ENCODE measurements at places on chromosomes 2 and 18.

DNA sequence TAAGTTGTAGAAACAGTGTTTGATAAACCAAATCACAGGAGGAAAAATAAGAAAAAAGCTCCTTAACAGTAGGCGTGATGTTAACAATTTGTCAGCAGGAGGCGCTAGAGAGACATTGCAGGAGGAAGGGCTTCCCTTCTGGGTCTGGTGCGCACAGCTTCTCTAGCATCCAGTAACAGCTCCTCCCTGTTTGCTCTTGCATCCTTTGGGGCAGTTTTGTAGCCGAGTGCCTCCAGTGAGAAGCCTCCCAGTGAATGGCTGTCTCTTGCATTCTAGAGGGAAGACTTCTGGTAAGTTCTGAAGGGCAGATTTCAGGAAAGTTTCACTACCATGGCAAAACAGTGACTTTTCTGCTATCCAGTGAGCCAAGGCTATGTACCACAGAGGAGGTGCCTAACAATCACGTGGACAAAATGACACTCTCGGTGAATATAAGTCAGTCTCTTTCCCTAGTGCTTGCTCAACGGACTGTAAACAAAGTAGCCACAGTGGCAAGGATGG, 9.5 kb upstream of the ZNF396 start:
- DNase-seq = peak; percentile 86

- peak; percentile 28 for DNase-seq
Measured at GRCh38 chr2:163370169-163370886, 365.5 kb downstream of the FIGN start.

DNA sequence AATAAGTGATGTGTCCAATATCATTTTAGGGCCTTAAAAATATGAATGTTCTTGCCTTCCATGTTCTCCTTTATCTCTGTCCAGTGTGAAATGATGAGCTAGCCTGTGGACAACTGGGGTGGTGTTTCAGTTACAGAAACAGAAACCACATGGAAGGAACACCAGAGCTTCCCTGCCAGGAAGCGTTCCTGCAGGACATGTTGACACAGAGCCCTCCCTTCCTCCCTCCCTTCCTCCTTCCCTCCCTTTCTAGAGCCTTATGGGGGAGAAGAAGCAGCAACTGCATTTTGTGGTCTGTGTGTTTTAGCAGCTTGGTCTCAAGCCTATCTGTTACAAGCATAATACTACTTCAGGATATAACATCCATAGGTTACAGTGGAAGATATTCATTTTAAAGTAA, 539.7 kb upstream of the NETO1 start:
- peak; percentile 51 for DNase-seq

DNA sequence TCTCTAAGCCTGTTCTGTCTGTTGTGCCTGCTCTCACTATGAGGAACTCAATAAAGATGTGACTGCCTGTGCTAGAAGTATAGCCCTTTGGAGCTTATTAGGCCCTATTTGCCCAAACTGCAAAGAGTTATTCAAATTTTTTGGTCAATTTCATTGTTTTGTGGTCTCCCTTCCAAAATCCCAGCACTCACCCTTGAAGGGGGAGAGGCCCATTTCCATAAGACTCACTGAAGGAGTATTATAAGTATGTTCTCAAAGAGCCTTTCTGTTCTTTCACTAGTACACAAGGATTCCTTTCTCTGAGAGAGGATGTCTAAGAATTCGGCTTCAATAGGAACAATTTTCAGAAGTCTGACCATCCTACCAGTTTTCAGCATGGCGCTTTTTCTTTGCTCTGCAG, 641.9 kb upstream of the REG3G start:
- no peak for DNase-seq

GRCh38 chr18:13241893-13242175, 23.3 kb downstream of the LDLRAD4 start:
- no peak for DNase-seq

DNA sequence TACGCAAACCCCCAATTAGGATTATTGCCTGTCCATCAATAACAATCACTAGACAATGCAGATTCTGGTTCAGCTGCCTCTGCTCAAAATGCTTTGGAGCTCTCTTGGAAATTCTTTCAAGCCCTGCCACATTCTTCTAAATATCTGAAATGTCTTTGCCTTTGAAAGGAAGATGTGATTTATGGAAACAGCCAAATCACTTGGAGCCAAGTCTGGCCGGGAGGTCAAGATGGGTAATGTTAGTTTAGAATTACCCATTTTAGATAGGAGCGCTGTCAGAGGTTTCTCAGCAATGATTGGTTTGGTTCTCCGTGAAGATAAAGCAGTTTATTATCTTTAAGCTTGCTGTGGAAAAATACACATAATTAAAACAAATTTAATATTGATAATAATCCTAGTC, 306.7 kb downstream of the SETBP1 start:
- no peak for DNase-seq

DNA sequence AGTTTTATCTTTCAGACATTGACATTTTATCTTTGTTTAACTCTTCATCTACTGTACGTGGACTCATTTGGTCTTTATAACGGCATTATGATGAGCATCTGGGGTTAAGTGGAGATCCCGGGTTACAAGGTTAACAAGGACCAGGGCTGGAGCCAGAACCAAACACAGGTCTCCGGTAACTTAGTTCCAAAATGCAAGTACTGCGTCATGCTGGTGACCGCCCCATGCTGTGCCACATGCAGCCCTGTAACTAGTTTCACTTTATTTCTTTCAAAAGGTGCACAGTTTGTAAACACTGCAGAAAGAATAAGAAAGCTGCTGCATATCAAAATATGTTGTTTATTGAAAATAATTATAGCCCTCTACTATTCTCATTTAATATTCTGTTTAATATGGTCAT, 3.1 kb downstream of the SLC5A7 start:
- no peak for DNase-seq

DNA sequence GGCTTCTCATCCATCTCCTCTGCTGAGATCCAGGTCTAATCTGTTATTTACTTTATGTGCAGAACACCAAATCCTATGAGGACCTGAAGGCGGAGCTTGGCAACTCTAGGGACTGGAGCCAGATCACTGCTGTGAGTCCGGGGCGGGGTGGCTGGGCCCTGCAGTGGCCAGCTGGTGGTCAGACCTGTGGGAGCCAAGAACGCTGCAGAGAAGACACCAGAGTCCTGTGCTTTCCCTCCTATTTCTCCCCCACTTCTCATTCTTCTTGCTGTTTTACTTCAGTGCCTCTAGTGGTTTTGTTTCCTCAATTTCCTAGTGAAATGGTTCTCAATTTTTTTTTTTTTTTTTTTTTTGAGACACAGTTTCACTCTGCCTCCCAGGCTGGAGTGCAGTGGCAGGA, 19.7 kb downstream of the VIL1 start:
- no peak for DNase-seq

- DNase-seq = no peak
Measured at GRCh38 chr2:8587920-8588830, 93.7 kb upstream of the ID2 start.

GRCh38 chr18:48806551-48807261, 144.1 kb downstream of the SMAD7 start:
- no peak for DNase-seq

- no peak for DNase-seq
Measured at GRCh38 chr2:8049176-8049575, 632.7 kb upstream of the ID2 start.

DNA sequence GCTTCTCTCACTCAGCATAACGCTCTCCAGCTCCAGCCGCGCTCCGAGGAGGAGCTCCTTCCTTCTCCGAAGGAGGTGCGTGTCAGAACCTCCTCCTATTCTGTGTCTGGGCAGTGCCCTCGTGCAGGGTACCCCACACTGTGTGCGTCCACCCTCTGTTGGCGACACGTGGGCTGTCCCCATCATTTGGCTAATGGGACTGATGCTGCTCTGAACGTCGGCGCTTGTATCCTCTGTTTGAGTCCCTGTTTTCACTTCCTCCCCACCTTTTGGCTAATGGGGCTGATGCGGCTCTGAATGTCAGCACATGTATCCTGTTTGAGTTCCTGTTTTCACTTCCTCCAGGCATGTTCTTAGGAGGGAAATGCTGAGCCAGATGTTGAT, 22.2 kb downstream of the KCNG2 start:
- DNase-seq = no peak

DNA sequence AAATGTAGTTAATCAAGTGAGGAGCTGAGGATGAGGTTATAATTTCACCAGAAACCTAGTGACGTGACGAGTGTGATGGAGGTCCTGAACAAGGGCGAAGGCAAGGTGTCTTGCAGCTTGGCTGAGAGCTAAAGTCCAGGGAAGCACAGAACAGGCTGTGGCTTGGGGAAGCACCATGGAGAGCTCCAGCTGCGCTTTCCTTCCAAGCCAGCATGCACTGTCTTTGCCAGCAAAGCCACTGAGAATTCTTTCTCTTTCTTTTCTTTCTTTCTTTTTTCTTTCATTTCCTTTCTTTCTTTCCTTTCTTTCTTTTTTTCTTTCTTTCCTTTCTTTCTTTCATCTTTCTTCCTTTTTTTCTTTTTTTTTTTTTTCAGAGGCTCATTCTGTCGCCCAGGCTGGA, 239.3 kb downstream of the FBXO15 start:
- DNase-seq = peak; percentile 48

- DNase-seq = peak; percentile 51
Measured at GRCh38 chr2:145764631-145765030, 1244.7 kb upstream of the ZEB2 start.

DNA sequence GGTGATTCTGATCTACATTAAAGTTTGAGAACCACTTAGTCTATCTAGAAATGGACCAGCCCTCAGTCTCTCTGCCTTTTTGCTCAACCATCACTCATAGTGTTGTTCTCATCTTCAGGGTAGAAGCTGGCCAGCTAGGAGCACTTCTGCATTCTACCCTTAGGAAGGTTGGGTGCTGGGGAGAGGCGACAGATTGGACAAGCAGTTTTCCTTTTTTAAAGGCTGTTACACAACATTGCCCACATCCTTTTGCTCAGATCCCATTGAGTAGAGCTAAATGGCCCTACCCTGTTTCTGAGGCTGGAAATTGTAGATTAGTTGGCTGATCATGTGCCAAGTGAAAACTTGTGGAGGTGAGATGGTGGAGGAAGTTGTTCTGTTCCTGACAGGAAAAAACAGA, 35.6 kb downstream of the OSBPL6 start:
- no peak for DNase-seq

- peak; percentile 3 for DNase-seq
Measured at GRCh38 chr18:72107647-72108383, 436.3 kb downstream of the CBLN2 start.

- peak; percentile 98 for DNase-seq
Measured at GRCh38 chr2:142874293-142874814, 3.1 kb upstream of the KYNU start.

DNA sequence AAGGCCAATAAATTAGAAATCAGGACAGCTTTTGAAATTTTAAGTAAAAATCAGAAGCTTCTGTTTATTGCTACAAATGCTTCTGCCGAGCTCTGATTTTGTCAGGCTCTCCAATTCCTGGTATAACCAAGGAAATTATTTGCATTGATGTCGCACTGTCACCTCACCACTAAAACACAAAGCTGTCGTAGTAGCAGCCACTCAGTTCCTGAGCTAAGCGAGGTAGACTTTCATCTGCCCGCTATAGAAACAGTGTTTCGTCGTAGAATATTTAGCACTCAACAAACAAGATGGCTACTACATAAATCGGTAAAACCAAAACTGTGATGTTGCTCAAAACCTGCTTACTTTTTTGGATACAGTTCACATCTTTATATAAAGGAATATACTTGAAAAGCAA, 141.3 kb upstream of the FOSL2 start:
- no peak for DNase-seq

DNA sequence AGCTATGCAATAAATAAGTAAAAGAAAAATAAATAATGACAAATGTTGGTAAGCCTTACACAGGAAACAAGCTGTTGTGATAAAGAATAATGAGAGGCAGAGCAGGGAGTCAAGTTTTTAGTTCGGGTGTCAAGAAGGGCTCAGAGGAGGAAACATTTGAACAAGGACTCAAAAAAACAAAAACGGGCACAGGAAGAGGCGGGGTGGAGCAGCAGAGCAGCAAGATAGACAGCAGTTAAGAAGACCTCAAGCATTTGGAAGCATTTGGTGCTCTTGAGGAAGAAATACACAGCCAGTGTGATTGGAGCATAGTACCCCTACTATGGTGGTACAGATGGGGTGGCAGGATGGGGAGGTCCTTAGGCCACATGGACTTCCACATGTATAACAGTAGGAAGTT, 2.8 kb downstream of the TMEM169 start:
- no peak for DNase-seq

DNA sequence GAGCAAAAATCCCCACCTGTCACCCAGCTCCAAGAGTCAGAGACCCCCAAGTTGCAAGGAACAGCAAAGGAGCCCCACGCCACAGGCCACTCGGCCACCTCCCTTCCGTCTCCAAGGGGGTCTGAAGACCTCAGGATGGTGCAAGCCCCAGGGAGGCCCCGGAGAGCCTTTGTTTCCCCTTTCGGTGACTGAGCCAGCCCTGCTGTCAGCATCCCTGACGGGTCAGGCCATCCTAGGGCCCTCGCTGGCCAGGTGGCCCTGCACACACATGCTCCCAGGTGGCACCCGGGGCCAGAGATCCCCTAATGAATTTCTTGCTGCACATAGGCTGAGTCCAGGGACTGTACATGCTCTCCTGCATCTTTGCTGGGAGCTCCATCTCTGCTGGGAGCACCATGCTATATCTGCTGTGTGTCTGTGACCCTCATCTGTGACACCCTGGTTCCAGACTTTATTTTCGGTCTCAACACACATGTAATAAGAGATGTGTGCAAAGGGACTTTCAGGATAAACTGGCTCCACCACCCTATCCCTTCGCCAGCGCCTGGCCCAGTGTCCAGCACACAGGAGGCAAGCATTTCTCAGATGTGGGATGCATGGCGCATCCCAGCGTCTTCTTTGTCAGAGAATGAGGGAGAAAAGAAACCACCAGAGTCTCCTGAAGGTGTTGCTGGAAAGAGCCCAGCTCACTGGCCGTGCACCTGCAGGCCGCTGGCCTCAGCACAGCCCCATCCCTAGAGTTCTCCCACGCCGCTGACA, 27.4 kb downstream of the ADI1 start:
- no peak for DNase-seq

DNA sequence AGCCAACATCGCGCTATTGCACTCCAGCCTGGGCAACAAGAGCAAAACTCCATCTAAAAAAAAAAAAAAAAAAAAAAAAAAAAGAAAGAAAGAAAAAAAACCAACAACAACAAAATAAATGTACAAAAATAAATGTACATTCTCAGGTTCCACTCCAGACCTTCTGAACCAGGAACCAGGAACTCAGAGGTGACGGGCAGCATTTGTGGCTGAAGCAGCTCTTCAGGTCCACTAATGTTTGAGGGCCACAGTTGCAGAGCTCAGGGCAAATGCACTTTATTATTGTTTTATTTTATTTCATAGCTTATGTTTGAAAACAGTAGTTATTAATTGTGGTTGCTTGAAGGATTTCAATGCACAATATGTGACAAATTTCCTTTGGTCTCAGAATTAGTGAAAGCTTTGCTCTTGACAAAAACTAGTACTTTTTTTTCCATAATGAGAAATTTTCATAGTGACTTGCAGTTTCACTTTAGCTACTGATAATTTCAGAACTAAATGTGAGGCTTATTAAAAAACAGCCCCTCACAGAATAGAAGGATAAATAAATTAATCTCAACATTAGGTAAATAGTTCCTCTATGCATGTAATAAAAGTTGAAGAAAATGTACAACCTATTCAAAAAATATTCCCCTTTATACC, 378.4 kb upstream of the SPHKAP start:
- no peak for DNase-seq

Measured in fibroblast of mammary gland (primary cell).